ENCODE measurements at places on chromosomes 5 and 9.

GRCh38 chr5:180084638-180085561, 13.3 kb upstream of the RNF130 start:
- peak; percentile 77 for DNase-seq

DNA sequence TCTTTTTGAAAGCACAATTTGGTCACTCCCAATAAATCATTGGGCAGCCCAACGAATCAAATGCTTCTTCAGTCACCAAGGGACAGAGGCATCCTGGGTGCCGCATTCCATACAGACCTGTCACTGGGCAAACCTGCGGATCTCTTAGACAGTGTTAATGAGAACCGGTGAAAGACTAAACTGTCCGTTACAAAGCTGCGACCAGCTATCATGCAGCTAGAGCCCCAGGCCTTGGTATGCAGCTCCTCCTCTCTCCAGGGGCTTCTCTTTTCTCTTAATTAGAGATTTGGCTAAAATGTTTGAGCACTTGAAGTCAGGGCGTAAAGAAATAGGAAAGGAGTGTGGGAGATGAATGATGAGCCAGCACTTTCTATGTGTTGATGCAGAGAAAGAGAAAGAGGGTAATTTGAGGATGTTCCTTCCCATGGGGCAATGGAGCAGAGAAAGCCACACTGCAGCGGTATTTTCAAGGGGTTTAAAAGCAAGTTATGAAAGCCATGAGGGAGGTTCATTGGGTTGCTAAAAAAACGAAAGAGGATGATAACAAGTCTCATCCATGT, 175.3 kb downstream of the RFK start:
- DNase-seq: no peak

- DNase-seq: no peak
These were observed 52.0 kb upstream of the NCS1 start for GRCh38 chr9:130120299-130120587.

- DNase-seq: no peak
These were observed 186.2 kb upstream of the TARS1 start for GRCh38 chr5:33254579-33254978.

DNA sequence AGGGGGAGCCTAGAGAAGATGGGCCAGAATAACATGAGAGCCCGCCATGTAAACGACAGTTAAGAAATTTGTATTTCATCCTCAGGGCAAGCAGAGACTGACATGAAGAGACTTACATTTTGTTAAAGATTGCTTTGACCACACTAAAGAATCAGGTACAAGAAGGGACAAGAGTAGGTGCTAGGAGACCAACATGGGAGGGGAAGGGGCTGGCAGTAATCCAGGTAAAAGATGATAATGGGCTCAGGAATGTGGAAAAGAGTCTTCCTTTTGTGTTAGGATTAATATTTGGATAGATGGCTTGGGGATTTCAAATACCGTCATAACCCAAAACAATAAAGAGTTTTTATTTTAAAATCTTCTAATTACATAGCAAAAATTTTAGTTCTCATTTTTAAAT, 137.3 kb downstream of the ZNF462 start:
- no peak for DNase-seq

DNA sequence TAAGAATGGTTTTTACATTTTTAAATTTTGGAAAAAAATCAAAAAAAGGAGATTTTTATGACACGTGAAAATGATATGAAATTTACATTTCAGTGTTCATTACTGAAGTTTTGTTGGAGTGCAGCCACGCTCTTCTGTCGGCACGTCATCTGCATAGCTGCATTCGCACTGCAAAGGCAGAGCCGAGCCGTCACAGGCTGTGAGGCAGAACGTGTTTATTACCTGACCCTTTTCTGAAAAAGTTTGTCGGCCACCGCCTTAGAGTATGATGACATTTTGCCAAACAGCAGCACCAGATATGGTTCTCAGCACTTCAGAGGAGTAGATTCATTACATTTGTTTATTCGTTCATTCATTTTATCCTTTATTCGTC, 24.1 kb downstream of the HRH2 start:
- no peak for DNase-seq

DNA sequence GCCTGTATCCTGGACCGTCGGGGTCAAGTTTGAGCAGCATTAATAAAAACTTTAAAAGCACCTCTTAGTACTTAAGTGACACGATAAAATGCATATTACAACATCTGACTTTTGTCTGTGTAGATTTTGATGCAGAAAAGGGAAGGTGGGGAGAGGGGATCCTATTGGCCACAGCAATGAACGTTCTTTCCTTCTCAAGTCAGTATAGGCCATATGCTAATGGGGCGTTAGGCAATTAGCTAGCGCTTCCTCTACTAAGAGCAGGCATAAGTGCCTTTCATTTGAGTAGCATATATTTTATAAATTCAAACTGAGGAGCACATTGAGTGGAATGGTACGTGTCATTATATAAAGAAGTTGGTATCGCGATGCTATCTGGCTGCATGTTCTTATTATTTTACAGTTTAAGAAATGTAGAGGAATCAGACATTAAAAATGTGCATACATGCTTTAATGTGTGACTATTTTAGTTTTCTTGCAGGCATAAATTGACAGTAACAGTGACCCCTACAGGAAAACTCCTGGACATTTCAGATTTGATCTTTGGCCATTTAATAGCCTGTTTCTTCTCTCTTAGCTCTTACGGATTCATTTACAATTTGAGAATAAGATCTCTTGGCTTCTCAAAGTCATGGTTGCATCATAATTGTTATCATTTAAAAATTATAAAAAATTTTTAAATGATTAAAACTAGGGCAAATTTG, 1.1 kb upstream of the GNA14 start:
- no peak for DNase-seq

All from hematopoietic multipotent progenitor cell (in vitro differentiated cells).